Thoracic aorta (tissue), 2 donors: ENCODE measurements at places on chromosomes 5 and 9. TPM values are rescaled to one million over a fixed set of nuclear protein-coding genes. Genes with fewer than 3 reads are reported as not detected.

DNA sequence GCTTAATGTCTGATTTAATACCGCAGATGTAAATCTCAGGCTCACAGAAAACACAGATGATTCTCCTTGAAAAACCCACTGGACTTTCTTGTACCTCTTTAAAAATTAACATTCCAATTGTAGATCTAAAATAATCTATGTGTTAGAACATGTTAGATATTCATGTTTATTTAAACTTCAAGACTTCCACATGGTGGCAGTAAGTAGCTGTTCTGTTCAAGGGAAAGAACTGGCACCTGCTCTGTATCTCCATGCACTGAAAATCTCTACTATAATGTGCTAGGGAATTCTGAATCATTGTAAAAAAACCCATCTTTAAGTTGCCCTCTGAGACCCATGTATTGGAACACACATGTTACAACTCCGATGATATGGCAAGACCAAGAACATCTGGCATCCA, 366.9 kb downstream of the DMRTA1 start:
- DNase-seq, result no peak

GRCh38 chr9:18297056-18297841, 176.7 kb upstream of the ADAMTSL1 start:
- no peak for DNase-seq

DNA sequence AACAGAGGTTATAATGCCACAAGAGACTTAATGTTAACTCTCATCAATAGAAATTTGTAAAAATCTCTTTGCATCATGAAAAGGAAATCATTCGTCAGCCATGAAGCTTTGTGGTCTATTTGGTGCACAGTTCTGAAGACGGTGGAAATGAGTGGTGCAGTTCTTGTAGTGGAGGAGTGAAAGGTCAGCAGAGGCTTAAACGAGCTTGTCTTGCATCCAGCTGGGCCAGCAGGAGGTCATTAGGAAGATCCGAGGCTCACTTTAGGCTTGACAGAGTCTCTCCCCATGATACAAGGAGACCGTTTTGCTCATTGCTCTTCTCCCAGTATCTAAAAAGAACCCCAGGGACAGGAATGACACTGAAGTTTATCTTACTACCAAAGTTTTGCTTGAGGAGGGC, 440.8 kb downstream of the BNC2 start:
- no peak for DNase-seq

DNA sequence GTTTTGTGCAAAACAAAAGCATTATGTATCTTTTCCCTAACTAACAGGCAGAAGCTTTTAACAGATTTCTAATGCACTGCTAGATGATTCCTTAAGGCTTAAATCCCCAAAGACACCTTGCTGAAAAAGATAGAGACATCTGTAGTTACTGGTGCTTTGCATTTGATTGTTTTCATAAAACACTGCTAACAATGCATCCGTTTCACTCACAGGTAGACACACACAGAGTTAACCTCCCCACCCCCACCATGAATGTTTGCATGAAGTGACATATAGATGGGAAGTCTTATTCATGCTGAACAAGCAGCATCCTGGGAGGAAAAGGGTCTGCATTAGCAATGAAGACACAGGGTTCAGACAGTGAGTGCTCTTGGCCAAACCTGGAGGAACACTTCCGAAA, 100.9 kb downstream of the ASTN2 start:
- no peak for DNase-seq

DNA sequence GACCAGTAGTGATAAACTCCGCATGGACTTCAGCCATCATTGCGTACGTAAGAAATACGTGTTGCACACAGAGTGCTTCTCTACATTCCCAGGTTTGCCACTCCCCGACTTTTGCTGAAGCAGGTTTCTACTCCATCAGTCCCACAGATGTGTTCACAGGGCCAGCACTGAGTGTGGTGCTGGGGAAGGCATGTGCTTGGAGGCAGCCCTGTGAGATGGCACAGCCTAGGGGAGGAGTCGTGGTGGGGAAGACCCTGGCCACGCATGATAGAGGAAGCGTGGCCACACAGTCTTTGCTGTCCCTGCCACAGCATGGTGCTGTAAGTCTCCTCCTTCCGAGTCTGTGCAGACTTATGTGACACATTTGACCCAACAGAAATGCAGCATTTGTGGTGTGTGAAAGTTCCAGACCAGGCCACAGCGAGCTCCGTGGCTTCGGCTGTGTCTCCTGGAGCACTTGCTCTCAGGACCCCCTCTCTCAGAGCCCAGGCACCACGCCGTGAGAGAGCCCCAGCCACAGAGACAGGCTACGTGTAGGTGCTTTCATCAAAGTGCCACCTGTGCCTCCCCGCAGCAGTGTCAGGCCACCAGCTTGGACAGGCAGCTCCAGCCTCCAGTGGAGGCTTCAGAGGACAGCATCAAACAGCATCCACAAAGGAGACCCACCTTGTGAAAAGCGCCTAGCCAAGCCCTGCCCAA, 197.8 kb downstream of the AUH start:
- DNase-seq, result no peak

- DNase-seq, result no peak
Measured at GRCh38 chr5:32586276-32586599, 881 bp downstream of the SUB1 start.

GRCh38 chr9:84772511-84772910, 103.0 kb downstream of the NTRK2 start:
- no peak for DNase-seq

GRCh38 chr5:91139572-91140200, 243.4 kb downstream of the ARRDC3 start:
- DNase-seq, result no peak

- DNase-seq, result no peak
Measured at GRCh38 chr5:36696059-36696673, 89.8 kb downstream of the SLC1A3 start.

- no peak for DNase-seq
Measured at GRCh38 chr9:32942755-32943460, 58.5 kb downstream of the APTX start.

GRCh38 chr5:176632745-176633144, 2.3 kb downstream of the EIF4E1B start:
- DNase-seq, result no peak

DNA sequence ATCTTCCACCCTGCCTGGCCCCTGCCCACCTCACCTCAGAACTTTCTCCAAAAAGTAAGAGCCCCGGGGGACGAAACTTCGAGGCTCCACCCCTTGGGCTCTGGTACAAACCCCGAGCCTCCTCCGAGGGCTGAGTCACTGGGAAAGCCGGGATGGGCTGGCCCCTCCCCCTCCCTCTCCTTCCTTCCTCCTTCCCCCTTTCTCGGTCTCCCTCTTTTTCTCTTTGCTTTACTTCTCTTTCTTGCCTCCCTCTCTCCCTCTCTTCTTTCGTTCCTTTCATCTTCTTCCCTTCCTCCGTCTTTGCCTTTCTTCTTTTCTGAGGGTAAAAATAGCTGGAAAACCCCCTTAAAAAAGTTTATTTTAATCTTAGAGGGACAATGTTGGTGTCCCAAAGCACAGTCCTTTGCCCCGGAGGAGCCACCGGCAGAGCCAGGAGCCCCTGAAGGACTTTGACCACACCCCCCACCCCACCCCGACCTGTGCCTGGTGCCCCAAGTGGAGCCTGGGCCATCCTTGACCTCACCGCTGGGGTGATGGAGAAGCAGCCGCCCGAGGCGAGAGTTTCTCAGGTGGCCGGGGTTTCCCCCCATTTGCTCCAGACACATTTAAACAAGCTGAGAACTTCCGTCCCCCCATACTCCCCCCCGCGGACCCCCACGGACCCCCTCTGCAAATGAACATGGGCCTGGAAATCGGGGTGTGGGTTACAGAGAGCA, 5.7 kb upstream of the NOTCH1 start:
- DNase-seq, result no peak

- peak; percentile 31 for DNase-seq
Measured at GRCh38 chr9:130445268-130445983, 665 bp downstream of the ASS1 start.

DNA sequence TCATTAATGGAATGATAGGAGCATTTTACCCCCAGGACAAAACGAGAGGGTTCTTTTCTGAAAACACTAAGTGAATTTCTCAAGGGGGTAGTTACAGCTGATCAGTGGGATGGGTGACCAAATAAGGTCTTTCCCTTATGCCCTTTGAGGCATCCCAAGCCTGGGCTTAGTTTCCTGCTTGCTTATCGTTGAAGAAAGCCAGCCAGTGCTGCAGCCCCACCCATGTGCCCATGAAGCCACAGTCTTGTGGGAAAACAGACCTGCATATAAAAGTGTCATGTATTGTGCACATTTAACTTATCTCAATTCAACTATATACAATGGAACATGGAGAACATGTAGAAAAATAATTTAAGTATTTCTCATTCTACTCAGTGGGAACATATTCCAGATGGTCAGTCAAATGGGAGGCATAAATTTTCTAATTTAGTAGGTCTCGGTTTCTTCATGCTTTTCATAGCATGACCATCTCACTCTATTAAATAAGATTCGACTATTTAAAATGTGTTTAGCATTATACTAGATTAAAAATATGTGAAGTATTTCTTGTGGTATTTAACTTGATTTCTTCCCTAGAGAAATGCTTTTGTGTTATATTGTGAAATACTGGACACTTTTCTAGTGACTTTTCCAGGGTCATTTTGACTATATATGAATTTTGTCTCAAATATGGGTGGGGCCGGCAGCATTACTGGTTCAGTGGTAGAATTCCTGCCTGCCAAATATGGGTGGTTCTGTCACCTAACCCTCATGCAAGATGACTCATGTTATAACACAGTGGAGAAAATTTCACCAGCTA, 189.7 kb upstream of the SGCD start:
- DNase-seq, result no peak

DNA sequence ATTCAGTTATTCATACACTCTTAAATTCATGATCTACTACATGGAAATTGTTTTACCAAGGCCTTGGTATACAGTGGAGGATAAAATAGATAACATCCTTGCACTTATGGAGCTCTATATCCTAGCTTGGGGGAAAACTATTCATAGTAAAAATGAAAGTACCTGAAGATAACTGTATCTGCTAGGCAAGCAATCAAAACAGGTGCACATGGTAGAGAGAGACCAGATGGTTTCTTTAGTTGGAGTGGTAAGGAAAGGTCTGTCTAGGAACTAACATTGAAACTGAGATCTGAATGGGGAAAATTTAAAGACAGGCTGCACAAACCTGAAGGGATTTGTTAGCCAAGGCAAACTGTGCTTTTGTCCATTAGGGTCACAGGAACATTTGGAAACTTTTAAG, 11.1 kb upstream of the SLCO4C1 start:
- no peak for DNase-seq

GRCh38 chr5:32223972-32224609, 50.0 kb upstream of the GOLPH3 start:
- DNase-seq, result no peak

The PAIP2 gene
- total RNA-seq, result 65.6 TPM

The DOK3 gene
- total RNA-seq, result 35.6 TPM

The FIBCD1 gene
- total RNA-seq, result not detected

The PLGRKT gene
- total RNA-seq, result 8.8 TPM

The NOL6 gene
- total RNA-seq, result 20.8 TPM

The PPP3R2 gene
- not detected for total RNA-seq

The TNFSF15 gene
- total RNA-seq, result 0.63 TPM

The PIP5KL1 gene
- 6.0 TPM for total RNA-seq

The ADAMTS19 gene
- total RNA-seq, result not detected

The NCS1 gene
- total RNA-seq, result 58.3 TPM

The FASTKD3 gene
- total RNA-seq, result 13.1 TPM

The STPG3 gene
- not detected for total RNA-seq

The PALM2AKAP2 gene
- 45.9 TPM for total RNA-seq

The FOXD4L3 gene
- 0.78 TPM for total RNA-seq

The SGCD gene
- total RNA-seq, result 40.3 TPM

The CXCL14 gene
- 28.7 TPM for total RNA-seq

The SEMA5A gene
- 17.6 TPM for total RNA-seq

The RASGEF1C gene
- not detected for total RNA-seq
